RCC 7860 (cell line): ENCODE measurements at places on chromosomes 11 and 22.
A peak's percentile ranks its signal among the peaks of the same experiment; 100 is the strongest.

DNA sequence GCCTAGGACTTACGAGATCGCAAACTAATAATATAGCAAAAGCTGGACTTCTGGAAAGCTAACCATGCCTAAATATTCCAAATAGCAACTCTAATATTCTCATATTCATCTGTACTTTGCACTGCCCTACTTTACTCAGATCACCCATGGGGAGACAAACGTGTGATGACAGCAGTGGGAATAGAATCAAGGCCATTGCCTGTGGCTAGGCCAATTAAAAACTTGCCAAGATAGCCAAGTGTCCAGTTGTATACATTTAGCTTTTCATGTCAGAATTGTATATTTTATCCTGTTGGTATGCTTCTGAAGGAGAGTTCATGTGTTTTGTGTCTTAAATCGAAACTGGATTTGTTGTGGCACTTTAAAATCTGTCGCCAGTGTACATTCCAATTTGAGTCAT is 1.2 kb upstream of the CEP126 start:
- DNase-seq, result no peak

- no peak for DNase-seq
Measured at GRCh38 chr11:6636480-6636879, 17.3 kb upstream of the TPP1 start.

- DNase-seq, result no peak
Measured at GRCh38 chr11:36427079-36427478, 83.0 kb downstream of the TRAF6 start.

DNA sequence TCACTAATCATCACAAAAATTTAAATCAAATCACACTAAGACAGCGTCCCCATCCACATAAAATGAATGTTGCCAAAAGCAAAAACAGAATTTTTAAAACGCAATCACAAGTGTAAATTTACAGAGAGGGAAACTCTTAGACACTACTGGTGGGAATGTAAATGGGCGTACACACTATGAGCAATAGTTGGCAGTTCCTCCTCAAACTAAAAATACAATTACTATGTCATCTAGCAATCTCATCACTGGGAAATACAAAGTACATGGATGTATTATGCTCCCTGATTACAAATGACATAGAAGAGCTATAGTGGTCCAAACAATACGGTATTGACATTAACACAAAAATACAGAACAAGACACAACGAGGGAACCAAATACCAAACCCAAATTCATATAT is 8.7 kb upstream of the RGL4 start:
- DNase-seq, result no peak

DNA sequence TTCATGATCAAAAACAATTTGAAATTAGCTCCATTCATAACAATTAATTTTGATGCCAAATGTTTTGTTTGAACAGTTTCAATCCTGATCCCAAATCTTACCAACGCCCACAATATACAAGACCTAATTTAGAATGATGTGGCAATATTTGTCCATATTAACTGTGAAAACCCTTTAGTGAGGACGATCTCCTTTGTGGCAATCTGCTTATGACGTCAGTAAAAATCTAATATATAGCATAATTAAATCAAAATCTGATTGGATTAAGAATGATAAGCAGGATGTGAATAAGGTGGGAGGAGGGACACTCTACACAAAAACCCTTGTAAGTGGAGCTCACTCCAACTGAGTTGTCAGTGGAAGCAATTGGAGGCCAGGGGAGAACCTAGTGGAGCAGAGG is 11.9 kb upstream of the SLC5A4 start:
- no peak for DNase-seq

DNA sequence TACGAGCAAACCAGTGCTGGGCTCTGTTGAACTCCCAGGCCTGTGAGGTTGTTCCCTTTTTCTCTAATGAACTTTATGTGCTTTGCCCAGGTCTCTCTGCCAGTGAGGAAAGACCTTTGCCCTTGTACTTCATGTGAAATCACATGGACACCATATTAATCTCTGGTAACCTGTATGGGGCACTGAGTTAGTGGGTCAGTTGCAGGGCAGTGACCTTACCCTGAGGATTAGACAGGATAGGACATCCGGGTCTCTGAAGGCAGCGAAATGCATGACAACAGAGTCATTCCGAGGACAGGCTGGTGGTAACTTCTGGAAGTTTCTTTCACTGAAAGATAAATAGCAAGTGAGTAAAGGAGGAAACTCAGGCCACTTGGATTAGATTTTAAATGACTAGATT is 93.7 kb downstream of the ZBTB16 start:
- no peak for DNase-seq

DNA sequence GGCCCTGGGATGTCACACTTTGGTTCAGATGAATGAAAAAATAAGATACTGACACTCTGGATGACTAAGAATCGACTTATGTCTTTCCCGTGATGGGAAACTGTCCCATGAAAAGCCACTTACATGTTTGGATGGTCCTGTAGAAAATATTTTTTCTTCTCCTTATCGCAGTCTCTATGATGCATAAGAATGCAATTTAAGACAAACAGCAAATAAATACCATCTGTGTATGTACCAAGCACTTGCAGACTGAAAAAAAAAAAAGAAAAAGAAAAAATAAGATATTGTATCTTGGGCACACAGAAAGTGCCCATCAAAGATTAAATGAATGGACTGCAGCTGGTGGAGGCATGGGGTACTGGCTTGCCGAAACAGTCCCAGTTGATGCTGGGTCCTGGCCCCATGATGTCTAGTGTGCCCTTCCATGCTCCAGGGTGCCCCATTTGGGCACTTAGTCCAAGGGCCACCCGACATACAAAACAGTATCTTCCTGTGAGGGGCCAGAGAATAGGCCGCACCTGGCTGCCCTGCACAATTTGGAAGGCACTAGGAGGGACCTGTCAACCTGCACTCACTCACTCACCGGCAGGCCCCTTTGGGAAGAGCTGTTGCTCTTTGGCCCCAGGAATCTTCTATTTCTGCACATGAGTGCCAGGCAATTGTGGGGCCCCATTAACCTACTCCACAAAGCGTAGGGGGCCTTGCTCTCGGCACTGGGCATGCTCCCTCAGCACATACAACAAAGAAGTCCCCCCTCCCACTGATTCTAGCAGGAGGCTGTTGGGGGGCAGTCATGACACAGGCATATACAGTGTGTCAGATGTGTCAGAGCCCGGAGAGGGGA is 2.5 kb upstream of the ZBED4 start:
- no peak for DNase-seq

DNA sequence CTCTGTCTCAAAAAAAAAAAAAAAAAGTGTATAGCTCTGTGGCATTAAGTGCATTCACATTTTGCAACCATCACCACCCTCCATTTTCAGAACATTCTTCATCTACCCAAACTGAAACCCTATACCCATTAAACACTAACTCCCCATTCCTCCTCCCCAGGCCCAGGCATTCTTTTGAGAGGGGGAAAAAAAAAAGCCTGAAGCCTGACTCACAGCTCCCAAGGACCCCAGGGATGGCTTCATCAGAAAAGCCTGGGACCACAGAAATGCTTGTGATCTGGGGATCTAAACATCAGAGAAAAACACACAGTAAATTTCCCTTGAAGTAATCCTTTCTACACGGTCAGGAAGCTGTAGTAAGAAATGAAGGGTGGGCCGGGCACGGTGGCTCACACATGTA is 10.7 kb upstream of the GTSE1 start:
- DNase-seq, result no peak

GRCh38 chr22:19233189-19233661 is 54.7 kb upstream of the SLC25A1 start:
- no peak for DNase-seq

DNA sequence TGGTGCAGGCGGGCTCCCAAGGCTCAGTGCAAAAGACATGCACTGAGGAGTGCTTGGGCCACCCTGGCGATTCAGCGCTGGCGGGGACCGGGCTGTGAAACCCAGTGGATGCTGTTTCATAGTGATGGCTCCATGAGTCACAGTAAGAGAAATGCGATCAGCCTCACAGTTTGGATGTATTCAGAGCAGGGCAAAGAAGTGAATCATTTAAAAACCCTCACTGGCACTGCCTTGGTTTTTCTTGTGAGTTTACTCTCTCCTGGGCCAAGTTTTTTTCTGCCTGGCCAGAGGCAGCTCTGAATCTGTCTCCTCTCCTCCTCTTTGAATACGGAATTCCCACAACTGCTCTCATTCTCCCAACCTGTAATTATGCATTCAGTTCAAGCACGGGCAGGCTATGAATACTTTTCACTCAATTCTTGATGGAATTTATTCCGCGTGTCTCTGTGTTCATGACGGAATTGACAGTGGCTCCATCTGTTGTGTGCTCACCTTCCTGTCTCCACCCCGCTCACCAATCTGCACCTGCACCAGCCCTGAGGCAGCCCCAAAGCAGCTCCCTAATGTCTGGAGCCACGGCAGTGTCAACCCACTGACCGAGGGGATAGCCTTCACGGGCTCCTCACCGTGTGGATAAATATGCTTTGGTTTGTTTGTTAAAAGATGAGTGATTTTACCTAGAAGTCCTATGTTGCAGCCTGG is 14.9 kb downstream of the ADAMTS8 start:
- DNase-seq, result peak; percentile 78

- DNase-seq, result no peak
Measured at GRCh38 chr11:62245271-62245753, 3.3 kb downstream of the SCGB1D2 start.
